ENCODE measurements at places on chromosomes 6 and 20. TPM values are rescaled to one million over a fixed set of nuclear protein-coding genes. Genes with fewer than 3 reads are reported as not detected.

DNA sequence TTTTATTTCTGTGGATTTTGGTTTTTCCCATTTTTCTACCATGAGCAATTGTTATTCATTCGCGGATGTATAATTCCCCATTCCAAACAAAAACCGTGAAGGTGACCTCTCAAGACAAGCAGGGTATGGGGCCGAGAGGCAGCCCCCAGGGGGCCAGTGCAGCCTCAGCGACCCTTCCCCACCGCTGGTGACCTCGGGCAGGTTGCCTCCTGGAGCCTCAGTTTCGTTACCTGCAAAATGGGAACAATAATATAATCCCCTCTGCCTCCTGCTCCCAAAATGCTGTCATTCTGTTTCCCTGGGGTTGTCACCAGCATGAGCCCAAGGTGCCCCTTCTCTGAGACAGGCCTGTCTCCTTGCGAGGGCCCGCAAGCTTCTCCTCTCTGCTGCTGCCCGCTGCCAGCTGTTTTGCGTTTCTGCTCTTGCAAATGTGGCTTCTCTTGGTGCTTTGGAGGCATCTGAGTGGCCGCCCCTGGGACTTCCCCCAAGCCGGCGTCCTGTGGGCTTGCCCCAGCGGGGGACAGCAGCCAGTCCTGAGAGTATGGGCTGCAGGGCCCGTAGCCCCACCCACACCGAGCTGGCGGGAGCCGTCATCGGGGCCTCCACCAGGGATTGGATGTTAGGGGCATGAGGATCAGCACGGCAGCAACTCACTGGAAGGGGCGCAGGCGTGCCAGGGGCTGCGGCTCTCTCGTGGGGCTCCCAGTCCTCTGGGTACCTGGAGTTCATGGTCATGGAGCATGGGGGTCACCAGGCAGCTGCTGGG lies 161.9 kb downstream of the TAF4 start:
- H3K4me3 ChIP-seq, result no peak overlapping the region
- no peak for DNase-seq
- no peaks in the 10 kb centered on the region for H3K36me3 ChIP-seq
- no peak overlapping the region for H3K27ac ChIP-seq
- no peaks in the 10 kb centered on the region for H3K4me1 ChIP-seq
- H3K27me3 ChIP-seq, result no peaks in the 10 kb centered on the region

The MGME1 gene
- 8.6 TPM for total RNA-seq

GRCh38 chr6:82571455-82571854 lies 207.8 kb downstream of the TPBG start:
- no peaks in the 10 kb centered on the region for H3K36me3 ChIP-seq
- H3K4me1 ChIP-seq, result no peaks in the 10 kb centered on the region

DNA sequence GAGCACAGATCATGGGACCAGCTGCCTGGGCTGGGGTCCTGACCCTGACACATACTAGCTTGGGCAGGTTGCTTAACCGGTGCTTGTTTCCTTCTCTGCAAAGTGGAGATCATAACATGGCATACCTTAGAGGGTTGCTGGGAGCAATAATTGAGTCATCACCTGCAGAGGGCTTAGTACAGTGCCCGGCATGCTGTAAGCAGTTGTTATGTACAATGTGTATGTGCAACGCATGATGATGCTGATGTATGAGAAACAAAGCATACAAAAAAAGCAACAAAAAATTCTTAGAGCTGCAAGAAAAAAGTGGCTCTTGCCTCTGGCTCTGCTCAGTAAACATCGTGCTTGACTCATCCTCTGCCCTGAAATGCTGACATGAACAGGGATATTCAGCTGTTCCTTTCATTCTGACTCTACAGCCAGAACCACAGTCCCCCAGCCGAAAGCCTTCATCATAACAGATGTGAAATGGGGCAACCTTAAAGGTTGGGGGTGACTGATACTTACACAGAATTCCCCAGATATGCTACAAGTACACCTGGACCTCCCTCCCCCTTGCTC lies 91.7 kb downstream of the CLIC5 start:
- H3K36me3 ChIP-seq, result no peaks in the 10 kb centered on the region
- H3K4me1 ChIP-seq, result no peaks in the 10 kb centered on the region
- no peaks in the 10 kb centered on the region for H3K27me3 ChIP-seq

The BICRAL gene
- total RNA-seq, result 19.2 TPM

The OPRM1 gene
- total RNA-seq, result 0.98 TPM

The NANP gene
- 3.7 TPM for total RNA-seq

DNA sequence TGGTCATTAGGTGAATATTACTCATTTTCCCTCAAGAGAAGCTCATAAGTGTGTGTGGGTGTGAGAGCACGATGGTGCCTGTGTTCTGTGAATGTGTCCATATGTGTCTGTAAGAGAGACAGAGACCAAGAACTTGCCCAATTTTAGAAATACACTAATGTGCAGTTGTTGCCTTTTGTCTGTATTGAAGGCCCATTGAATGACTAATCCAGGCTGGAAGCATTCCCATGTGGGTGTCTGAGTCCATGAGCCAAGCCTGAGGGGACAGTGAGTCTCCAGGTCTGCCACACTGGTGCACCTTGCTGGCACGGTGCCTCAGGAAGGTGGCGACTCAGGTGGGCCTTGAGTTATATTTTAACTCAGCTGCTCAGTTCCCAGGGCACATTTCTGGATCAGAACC lies 25.5 kb upstream of the ASXL1 start:
- peaks cover 14% of the 10 kb centered on the region for H3K36me3 ChIP-seq
- H3K4me1 ChIP-seq, result no peaks in the 10 kb centered on the region
- DNase-seq, result no peak
- H3K4me3 ChIP-seq, result no peak overlapping the region
- H3K27me3 ChIP-seq, result no peaks in the 10 kb centered on the region
- H3K27ac ChIP-seq, result no peak overlapping the region

GRCh38 chr6:28988536-28989311 lies 16.4 kb downstream of the ZNF311 start:
- H3K4me3 ChIP-seq, result no peak overlapping the region
- H3K4me1 ChIP-seq, result no peaks in the 10 kb centered on the region
- no peaks in the 10 kb centered on the region for H3K36me3 ChIP-seq
- no peaks in the 10 kb centered on the region for H3K27me3 ChIP-seq

DNA sequence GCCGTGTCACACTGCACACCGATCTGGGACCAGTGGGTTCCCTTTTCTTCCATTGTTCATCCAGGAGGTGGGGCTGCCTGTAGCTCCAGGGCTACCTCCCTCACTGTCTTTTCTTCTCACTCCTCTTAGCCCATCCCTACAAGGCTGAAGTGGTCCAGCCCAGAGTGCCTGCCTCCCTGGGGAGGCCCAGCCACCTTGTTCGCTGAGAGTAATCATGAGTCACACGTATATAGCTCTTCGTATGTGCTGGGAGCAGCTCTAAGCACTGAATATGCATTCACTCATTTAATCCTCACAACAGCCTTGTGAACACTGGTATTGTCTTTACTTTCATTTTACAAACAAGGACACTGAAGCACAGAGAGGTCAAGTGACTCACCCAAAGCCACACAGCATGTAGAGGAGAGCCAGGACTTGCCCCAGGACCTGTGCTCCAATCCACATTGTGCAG lies 14.7 kb upstream of the CCDC167 start:
- no peak overlapping the region for H3K4me3 ChIP-seq
- peaks cover 21% of the 10 kb centered on the region for H3K4me1 ChIP-seq
- H3K27ac ChIP-seq, result no peak overlapping the region
- H3K36me3 ChIP-seq, result no peaks in the 10 kb centered on the region
- no peak for DNase-seq
- H3K27me3 ChIP-seq, result no peaks in the 10 kb centered on the region

- no peaks in the 10 kb centered on the region for H3K36me3 ChIP-seq
- no peaks in the 10 kb centered on the region for H3K27me3 ChIP-seq
- no peak overlapping the region for H3K4me3 ChIP-seq
- H3K4me1 ChIP-seq, result peaks cover 20% of the 10 kb centered on the region
- H3K27ac ChIP-seq, result no peak overlapping the region
- DNase-seq, result no peak
Observed at GRCh38 chr6:158361961-158362669, 49.9 kb downstream of the TULP4 start.

- no peak overlapping the region for H3K4me3 ChIP-seq
- H3K27ac ChIP-seq, result no peak overlapping the region
- no peaks in the 10 kb centered on the region for H3K27me3 ChIP-seq
- no peak for DNase-seq
Observed at GRCh38 chr6:52210227-52210626, 24.1 kb downstream of the IL17A start.

GRCh38 chr6:68679399-68679798 lies 44.3 kb downstream of the ADGRB3 start:
- no peak for DNase-seq
- no peak overlapping the region for H3K4me3 ChIP-seq
- no peaks in the 10 kb centered on the region for H3K27me3 ChIP-seq
- no peaks in the 10 kb centered on the region for H3K4me1 ChIP-seq
- no peaks in the 10 kb centered on the region for H3K36me3 ChIP-seq
- H3K27ac ChIP-seq, result no peak overlapping the region

The SPATS1 gene
- total RNA-seq, result not detected

GRCh38 chr20:62212299-62212698 lies 7.8 kb downstream of the HRH3 start:
- H3K36me3 ChIP-seq, result no peaks in the 10 kb centered on the region
- no peaks in the 10 kb centered on the region for H3K4me1 ChIP-seq
- no peak overlapping the region for H3K27ac ChIP-seq
- no peak for DNase-seq

The NXT1 gene
- total RNA-seq, result 40.0 TPM

DNA sequence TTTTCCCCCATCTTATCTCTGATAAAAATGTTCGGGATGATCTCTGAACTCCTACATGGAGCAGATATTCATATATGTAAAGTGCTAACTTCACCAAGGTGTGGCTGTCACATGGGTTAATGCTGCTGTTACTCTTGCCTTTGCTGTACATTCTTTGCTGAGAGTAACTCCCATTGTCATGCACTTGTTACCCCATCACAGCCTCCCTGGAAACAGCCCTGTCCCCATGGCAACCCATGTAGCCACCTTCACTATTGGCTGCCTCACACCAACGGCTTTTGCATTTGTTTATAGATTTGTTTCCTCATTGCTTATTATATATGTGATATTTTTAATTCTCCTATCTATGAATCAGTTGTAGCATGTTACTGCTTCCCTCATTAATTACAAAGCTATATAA lies 17.3 kb upstream of the IBTK start:
- no peaks in the 10 kb centered on the region for H3K36me3 ChIP-seq
- no peak for DNase-seq
- H3K4me3 ChIP-seq, result no peak overlapping the region
- no peaks in the 10 kb centered on the region for H3K4me1 ChIP-seq
- H3K27me3 ChIP-seq, result no peaks in the 10 kb centered on the region

DNA sequence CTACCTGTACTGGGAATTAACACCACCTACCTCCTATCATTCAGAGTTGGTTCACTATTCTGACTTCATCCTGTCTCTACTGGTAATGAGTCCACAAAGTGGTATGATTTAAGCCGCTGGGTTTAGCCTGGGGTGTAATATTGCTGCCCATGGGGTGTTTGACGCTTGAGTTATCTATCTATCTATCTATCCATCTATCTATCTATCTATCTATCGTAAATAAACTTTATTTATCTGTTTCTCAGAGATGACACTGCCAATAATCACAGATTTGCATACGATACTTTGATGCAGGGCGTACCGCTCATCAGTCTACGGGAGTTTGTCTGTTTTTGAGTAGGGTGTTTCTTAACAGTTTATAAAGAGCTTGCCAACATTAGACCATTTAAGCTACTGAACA lies 73.6 kb upstream of the ZNF184 start:
- H3K27me3 ChIP-seq, result peaks cover 5% of the 10 kb centered on the region
- H3K4me3 ChIP-seq, result no peak overlapping the region
- H3K4me1 ChIP-seq, result peaks cover 14% of the 10 kb centered on the region

GRCh38 chr20:56829788-56830385 lies 200.8 kb downstream of the TFAP2C start:
- H3K4me1 ChIP-seq, result peaks cover 50% of the 10 kb centered on the region
- no peaks in the 10 kb centered on the region for H3K27me3 ChIP-seq
- H3K27ac ChIP-seq, result peak overlapping the region; percentile 87

DNA sequence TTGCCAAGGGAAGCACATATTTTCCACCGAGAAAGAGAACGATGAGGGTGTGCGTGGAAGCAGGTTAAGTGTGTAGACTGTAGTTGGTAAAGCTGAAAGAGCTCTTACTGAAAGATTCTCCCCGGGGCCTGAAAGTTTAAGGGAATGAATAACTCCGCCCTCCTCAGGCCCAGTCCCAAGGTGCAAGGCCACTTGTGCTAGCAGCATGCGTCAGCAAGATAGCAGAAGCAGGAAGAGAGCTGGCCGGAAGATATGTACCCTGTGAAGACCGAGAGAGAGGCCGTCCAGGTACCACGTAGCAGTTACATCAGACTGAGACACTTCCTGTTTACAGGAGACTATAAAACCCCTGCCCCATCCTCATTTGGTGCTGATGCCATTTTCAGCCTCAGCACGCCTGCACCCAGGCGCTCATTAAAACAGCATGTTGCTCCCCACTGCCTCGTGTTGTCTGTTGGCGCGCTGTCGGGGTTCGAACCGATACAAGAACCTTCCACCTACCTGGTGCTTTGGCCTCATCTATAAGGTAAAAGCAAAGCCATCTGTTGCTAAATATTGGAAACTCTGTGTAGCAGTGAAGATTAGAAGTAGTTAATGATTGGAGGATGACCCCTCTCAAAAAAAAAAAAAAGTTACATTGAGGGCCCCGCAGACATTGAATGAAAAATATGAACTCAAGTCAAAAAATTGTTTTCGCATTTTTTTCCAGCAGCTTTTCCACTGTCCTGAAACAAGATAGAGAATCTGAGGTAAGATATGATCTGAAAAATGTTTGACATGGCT lies 18.6 kb upstream of the FAM135A start:
- H3K4me3 ChIP-seq, result no peak overlapping the region
- no peak overlapping the region for H3K27ac ChIP-seq
- no peaks in the 10 kb centered on the region for H3K36me3 ChIP-seq
- no peak for DNase-seq

The CRISP3 gene
- 19.2 TPM for total RNA-seq

The HS3ST5 gene
- total RNA-seq, result not detected

The HECA gene
- total RNA-seq, result 35.8 TPM

- H3K27ac ChIP-seq, result peak overlapping the region; percentile 68
- H3K27me3 ChIP-seq, result no peaks in the 10 kb centered on the region
- H3K4me3 ChIP-seq, result peak overlapping the region; percentile 52
- peaks cover 20% of the 10 kb centered on the region for H3K4me1 ChIP-seq
- no peak for DNase-seq
Observed at GRCh38 chr6:26194816-26195375, 107.7 kb downstream of the HFE start.

DNA sequence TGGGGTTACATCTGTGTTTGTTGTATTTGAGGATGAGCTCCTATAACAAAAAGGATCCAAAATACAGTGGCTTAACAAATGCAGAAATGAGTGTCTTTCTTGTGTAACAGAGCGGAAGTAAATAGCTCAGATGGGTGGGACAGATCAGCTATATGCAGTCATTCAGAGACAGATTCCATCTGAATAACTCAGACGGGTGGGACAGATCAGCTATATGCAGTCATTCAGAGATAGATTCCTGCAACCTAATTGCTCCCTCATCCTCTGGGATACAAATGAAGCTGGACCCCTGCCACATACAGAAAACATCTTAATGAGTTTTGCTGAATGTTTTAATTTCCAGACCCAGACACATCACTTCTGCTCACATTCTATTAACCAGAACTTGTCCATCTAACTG lies 332.3 kb downstream of the BCKDHB start:
- no peaks in the 10 kb centered on the region for H3K27me3 ChIP-seq
- H3K4me3 ChIP-seq, result no peak overlapping the region
- no peak overlapping the region for H3K27ac ChIP-seq
- H3K36me3 ChIP-seq, result no peaks in the 10 kb centered on the region

The RCAN2 gene
- 20.9 TPM for total RNA-seq

GRCh38 chr6:32700391-32701040 lies 34.1 kb upstream of the HLA-DQB1 start:
- no peak overlapping the region for H3K27ac ChIP-seq
- H3K27me3 ChIP-seq, result no peaks in the 10 kb centered on the region
- H3K4me3 ChIP-seq, result no peak overlapping the region
- DNase-seq, result no peak
- H3K36me3 ChIP-seq, result no peaks in the 10 kb centered on the region

The CCDC170 gene
- 2.0 TPM for total RNA-seq
